ENCODE measurements at places on chromosomes 4 and X.

DNA sequence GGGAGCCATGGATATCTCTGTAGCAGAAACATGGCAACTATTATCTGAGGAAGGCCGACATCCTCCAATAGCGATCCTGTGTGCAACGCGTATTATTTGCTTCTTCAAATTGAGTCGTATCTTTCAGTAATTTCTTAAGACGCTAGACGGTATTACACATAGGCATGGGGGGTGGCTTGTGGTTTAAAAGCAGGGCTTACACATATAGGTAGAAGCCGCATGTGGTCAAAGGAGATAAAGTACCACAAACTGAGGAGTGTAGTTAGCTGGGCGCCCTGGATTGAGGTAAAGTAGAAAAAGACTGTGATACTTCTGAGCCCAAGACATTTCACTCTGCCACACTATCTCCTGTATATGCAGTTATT is 94.6 kb downstream of the SORBS2 start:
- DNase-seq = no peak

DNA sequence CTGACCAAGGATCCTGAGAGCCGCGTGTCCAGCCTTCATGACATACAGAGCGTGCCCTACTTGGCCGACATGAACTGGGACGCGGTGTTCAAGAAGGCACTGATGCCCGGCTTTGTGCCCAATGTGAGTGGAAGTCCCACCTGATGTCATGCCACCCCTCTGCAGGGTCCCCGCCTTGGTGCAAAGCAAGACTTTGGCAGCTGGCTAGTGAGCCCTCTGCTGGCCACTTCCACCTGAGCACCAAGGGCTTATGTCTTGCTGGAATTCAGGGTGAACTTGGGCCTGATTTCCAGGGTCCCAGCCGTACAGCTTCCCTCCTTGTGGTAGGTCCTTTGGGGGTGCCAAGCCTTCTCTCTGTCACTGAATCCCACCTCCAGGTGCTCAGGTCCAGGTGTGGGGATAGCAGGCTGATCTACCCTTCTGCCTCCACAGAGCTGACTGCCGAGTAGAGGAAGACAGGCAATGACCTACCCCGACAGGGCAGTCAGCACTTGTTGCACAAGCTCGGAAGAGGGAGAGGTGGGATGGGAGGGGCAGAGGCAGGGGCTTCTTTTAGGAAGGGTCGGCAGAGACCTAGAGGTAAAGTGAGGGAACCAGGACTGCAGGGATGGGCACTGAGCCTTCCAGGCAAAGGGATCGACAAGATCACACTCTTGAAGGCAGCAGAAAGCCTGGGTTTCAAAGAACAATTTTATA is 248.1 kb downstream of the EVC2 start:
- DNase-seq = peak; percentile 15

- DNase-seq = no peak
Measured at GRCh38 chr4:184645904-184646610, 3.2 kb downstream of the CASP3 start.

GRCh38 chr4:109690690-109691410 is 12.4 kb downstream of the CASP6 start:
- no peak for DNase-seq

DNA sequence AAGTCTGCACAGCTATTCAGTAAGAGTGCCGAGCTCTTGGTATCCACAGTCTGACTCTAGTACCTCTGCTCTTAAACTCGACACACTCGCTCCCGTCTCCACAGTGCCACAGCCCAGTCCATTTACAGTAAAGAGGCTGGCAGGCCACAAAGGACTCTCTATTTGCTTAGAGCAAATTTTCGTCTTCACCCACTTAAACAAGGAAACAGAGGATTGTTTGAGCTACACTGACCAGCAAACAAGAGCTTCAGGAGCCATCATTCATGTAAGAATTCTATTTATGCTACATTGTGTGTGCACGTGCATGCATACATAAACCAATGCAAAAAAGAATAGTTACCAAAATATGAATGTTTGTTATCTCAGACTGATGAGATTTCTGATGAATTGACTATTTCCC is 290.2 kb downstream of the USP46 start:
- no peak for DNase-seq

DNA sequence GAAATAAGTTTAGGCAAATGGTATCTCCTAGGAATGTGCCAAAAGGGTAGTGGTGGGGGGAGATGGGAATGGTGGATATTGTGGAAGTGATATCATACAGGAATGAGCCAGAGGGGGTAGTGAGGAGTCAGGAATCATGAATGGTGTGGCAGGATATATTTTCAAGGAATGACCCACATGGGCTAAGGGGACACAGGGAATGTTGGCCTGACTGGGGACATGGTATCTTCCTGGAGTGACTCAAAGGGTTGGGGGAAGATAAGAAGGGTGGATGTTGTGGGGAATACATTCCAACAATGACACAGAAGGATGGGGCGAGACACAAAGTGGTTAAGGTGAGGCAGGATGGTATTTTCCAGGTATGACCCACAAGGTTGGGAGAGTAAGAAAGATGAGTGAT is 60.6 kb downstream of the MAOA start:
- no peak for DNase-seq

DNA sequence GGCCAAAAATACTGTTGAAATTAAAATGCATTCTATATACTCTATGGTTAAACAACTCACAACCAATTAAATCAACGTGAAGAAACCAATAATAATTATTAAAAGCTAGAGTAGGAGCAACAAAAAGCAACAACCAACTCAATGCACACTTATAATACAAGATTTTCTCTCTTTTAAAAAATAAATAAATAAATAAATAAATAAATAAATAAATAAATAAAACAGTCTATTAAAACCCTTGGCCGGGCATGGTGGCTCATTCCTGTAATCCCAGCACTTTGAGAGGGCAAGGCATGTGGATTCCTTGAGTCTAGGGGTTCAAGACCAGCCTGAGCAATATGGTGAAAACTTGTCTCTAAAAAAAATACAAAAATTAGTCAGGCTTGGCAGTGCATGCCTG is 62.7 kb downstream of the ENOX2 start:
- DNase-seq = no peak

DNA sequence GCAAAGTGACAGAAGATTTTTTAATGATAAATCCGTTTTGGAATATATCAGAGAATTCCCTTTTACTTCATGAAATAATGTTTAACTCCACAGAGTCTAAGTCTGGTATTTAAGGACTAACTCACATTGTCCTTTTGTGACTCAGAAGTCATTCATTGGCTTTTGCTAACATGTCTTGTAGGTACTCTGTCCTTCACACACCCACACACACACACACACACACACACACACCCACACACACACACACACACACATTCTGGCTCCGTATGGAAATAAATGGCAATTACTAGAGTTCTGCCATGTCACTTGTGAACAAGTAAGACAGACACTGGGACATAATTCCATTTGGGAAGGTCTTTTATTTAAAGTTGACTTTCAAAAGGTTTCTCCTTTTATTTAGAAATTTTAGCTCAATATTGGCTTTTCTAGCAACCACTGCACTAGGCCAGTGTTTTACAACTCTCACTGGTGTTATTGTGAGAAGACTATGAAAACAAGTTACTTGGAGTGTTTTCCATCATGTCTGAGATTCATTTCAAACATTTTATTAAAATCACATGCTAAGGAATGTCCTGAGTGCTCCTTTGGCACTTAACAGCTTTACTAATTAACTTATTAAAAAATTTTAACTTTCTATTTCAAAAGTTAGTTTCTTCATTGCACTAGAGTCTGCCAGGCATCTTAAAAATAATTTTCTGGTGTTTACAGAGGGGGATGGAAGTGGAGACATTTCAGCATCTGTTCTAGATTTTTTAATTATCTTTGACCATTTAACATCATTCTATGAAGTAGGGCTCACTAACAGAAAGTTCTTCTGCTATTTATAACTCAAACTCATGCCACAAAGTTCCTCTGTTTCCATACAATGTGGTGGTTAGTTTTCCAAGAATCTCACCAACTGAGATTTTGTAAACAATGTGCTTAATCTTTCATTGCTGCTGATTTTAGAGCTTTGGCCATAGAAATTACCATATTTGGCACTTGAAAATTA is 240.3 kb upstream of the GPC4 start:
- no peak for DNase-seq

DNA sequence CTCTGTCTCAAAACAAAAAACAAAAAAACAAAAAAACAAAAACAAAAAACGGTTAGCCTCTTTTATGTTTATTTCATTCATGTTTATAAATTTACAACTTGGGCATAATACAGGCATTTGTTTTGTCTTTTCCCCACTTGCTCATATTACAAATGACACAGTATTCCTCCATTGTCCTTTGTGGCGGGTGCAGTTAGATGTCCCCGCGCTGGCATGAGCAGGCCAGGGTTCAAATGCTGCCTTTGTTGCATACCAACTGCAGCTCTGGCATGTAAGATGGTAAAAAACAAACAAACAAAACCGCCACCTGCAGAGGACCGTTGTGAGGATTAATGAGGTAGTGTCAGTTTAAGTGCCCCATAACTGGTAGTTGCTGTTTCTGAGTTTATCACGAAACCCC is 16.1 kb upstream of the HPF1 start:
- DNase-seq = no peak

GRCh38 chr4:76952071-76952470 is 2.5 kb downstream of the SEPTIN11 start:
- no peak for DNase-seq

GRCh38 chr4:86159216-86159615 is 200.6 kb downstream of the MAPK10 start:
- DNase-seq = no peak

DNA sequence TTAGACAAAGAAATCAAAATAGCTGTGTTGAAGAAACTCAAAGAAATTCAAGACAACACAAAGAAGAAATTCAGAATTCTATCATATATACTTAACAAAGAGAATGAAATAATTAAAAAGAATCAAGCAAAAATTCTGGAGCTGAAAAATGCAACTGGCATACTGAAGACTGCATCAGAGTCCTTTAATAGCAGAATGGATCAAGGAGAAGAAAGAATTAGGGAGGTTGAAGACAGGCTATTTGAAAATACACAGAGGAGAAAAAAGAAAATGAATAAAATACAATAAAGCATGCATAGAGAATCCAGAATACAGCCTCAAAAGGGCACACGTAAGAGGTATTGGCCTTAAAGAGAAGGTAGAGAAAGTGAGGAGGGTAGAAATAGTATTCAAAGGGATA is 179.5 kb upstream of the SPIN4 start:
- DNase-seq = no peak

- DNase-seq = no peak
Measured at GRCh38 chr4:34732176-34732950, 1512.0 kb downstream of the ARAP2 start.

GRCh38 chr4:129362691-129363274 is 266.8 kb downstream of the C4orf33 start:
- peak; percentile 60 for DNase-seq

DNA sequence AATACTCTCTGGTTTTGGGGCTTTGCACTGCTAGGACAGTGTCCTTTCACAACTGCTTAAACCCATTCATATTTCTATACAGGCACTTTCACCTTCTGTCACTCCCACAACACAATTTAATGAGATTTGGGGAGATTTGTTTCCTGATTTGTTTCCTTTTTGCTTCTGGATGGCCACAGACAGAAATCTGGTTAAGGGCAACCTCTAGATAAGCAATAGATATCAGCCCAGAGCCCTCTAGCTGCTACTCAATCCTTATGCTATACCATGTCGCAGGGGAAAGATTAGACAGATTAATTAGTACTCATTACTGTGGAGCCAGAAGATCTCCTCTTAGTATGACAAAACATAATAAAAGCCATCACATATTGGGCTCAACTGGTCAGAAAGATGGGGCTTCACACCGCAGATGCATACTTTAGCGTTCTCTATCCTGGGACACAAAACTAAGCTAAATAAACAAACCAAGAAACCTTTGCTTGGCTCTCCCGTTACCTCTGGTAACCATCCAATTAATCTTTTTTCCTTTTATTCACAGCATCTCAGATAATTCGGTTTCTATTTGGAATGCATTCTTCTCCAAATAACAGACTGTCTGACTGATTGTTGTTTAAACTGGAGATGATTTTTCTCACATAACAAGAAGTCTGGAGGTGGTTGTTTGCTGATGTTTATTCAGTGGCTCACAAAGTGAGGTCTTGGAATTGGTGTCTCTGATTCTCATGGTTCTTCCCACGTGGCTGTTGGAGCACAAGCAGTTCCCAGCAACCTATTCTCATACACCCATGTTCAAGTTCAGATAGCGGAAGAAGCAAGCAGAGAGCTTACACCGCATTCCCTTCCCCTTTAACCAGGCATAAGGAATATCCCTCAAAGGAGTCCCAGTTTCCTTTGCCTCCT is 41.0 kb upstream of the ZNF330 start:
- no peak for DNase-seq

- DNase-seq = peak; percentile 84
Measured at GRCh38 chr4:10457255-10457801, at the start of gene ZNF518B. TSS of gene ZNF518B (minus strand) at chr4:10457426. CDS start at chr4:10446328, 11,098 bp downstream.

- no peak for DNase-seq
Measured at GRCh38 chr4:182684796-182685195, 232.4 kb downstream of the DCTD start.

DNA sequence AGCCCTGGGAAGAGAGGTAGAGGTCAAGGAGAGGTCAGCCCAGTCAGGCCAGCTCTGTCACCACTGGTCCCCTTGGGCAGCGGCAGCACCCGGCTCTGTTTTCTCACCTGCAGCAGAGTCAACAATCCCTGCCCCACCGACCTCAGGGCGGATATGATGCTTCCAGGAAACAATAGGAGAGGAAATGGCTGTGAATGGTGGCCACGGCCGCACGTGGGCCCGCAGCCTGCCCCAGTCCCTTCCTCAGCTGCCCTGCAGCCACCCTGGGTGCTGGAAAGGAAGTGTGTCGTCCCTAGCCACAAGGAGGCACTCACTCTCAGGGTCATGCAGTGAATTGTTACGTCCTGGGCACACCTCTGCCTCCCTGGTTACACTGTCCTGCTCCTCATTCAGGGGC is 92.5 kb upstream of the ENPP6 start:
- peak; percentile 25 for DNase-seq

DNA sequence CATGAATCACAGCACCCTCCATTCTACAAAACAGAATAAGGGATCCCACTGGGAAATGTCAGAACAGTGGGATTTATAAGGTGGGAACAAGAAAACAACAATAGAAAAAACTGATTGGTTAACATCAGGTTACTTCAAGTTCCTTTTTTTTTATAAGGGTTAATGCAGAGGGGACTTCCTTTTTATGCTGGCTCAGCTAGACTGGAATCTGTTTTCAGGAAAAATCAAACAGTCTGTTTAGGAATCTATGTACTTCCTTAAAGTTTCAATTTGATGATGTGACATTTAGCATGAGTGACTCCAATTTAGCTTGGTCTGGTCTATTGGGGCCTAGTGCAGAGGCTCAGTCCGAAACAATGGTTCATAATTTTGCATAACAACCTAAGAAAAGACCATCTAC is 192.9 kb downstream of the ADGRA3 start:
- no peak for DNase-seq

DNA sequence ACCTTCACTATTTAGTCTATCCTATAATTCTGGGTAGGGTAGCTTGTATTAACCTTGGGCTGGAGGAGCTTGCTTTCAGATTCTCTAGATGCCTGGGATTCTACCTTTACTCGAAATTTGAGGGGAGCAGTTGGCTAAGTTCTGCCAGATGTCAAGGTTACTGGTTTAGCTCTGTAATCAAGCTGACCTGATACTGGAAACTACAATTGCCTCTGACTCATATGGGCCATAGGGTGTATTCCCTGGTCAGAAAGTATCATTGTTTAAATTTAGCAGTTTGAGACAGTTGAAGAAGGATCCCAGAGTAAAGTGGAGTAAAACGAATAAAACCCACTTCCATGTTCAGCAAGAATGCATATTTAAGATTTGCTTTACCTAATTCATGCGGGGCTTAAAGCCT is 337.6 kb downstream of the SPIN4 start:
- no peak for DNase-seq

- DNase-seq = no peak
Measured at GRCh38 chrX:70470850-70471289, 26.2 kb downstream of the DLG3 start.
